AG04449 (cell line): ENCODE measurements at places on chromosomes 13 and 19.

DNA sequence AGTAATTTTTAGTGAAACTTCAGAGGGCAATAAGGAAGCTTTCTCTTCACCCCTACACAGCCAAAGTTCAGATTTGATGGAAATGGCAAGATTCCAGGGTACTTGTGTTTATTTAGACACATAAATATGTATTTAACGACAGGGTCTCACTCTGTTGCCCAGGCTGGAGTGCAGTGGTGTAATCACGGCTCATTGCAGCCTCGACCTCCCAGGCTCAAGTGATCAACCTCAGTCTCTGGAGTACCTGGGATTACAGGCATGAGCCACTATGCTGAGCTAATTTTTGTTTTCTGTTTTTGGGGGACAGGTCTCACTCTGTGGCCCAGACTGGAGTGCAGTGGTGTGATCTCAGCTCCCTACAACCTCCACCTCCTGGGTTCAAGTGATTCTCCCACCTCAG, 2.0 kb upstream of the SYCE2 start:
- no peak for DNase-seq

- no peak for DNase-seq
Observed at GRCh38 chr13:97848886-97849285, 104.6 kb upstream of the IPO5 start.

GRCh38 chr19:1261798-1262622, 7.1 kb upstream of the CIRBP start:
- DNase-seq = no peak

GRCh38 chr13:79121286-79121685, 284.8 kb downstream of the RBM26 start:
- no peak for DNase-seq

DNA sequence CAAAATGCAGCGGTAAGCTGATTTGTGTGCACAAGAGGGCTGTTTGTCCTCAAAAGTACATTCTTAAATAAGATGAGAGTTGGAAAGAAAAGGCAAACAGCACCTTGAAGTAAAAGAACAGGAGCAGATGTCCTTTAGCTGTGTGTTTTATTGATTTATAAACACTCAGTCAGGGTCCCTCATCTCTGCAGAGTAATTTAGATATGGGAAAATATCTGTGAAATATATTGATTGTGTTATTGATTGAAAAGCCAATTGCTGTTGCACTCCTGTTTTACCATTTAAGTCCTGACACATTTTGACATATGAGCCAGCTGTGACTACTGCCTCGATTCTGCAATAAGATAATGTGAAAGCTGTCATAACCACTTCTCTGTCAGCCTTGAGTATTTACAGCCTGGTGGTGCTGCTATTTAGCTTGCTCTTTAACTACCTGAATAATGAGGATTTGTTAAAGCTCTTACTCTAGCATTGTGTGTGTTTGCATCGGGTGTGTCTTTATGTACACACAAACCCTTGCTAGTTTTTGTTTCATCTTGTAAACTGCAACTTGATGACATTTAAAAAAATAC, 550.1 kb downstream of the DACH1 start:
- DNase-seq = no peak

- no peak for DNase-seq
Observed at GRCh38 chr13:99046851-99047250, 69.0 kb upstream of the DOCK9 start.

- DNase-seq = no peak
Observed at GRCh38 chr13:97953376-97953970, at the start of gene IPO5. TSS of gene IPO5 (plus strand) at chr13:97953675. CDS start at chr13:97976697, 23,022 bp downstream.

GRCh38 chr19:4474514-4475022, 2.5 kb downstream of the HDGFL2 start:
- no peak for DNase-seq

DNA sequence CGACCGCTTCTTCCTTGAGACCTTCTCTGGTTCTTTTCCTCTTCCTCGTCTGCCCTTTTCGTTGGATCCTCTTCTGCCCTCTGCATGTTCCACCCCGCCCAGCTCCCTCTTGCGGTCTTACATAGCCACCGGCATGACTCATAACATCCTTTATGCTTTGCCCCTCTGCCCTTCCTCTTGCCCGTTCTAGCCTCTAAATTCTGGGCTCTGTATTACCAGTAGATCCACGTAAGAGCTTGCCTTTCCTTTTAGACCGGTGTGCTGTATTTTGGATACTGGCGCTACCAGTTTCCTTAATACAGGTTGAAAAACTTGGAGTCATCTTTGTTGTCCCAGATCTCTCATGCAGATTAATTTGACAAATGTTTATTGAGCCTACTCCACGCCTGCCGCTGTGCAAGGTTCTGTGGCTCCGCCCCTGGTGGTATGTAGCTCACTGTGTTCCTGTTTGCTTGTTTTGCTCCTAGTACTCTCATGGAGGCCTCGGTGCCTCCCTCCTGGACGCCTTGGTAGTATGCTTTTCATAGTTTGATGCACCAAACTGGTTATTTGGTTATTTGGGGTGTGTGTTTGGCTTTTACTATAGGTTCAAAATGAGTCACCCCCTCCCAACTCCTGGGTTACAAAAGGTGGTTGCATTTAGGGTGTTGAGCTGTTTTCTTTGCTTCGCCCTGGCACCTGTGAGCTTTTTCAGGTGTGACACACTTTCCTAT, 1.7 kb downstream of the GTF3A start:
- no peak for DNase-seq

- DNase-seq = no peak
Observed at GRCh38 chr13:111634410-111634809, 314.0 kb downstream of the TEX29 start.

- DNase-seq = no peak
Observed at GRCh38 chr13:91347996-91348905, 764 bp downstream of the MIR17HG start.

DNA sequence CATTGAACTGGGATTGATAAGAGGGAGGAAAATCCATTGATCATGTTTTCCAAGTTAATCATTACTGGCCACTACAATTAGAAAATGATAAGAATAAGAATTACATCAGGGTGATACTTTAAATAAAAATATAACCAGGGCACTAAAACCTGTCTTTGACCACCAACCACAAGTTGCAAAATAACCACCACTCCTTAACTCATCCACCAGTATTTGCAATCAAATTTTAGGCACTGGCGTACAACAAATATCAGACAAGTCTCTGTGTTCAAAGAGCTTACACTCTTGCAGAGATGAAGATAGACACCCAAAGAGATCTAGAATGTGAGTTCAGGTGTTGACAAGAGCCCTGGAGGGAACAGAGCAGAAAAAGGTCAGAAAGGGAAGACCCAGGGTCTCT, 514 bp downstream of the CEACAM3 start:
- DNase-seq = no peak

- DNase-seq = peak; percentile 10
Observed at GRCh38 chr13:49400755-49401659, 42.9 kb downstream of the CAB39L start.

DNA sequence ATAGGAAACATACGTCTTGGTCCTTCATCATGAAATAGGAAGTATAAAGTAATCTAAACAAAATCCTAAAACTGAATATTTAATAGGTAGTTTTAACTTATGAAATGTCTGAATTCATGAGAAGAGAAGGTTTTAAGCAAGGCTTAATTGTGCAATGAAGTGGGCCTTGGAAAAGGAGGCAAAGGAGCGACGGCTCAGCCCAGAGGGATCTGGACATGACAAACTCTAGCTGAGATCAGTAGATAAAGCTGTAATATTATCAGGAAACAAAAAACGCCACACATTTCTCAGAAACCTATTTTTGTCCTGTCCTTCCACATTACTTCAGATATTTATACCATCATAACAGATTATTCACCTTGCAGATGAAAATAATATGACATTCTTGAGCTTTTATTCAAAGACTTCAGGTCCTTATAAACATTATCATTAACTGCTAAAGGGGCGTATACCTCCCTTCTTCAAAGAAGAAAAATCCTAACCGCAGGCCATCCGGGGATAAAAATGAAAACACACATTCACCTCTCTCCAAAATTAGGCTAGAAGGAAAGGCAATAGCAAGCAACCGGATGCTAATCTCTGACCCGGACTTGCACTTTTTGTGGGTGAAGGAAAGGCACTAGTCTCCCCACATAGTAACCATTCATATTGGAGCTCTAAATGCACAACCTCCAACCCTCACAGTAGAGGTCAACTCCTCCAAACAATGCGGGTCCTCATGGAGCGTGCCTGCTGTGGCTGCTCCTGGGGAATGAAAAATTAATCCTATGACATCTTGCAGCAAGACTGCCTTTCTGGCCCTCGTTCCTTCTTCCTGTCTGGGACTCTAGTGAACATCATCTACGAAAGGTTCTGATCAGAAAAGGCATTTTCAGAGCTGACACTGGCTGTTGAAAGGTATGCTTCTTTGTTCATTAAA, 108.8 kb downstream of the TBC1D4 start:
- DNase-seq = no peak

- DNase-seq = no peak
Observed at GRCh38 chr13:76917095-76917494, 30.9 kb upstream of the KCTD12 start.

- no peak for DNase-seq
Observed at GRCh38 chr19:6116749-6117430, 6.6 kb upstream of the RFX2 start.

- DNase-seq = no peak
Observed at GRCh38 chr19:52391135-52391534, 6.5 kb upstream of the ZNF528 start.

DNA sequence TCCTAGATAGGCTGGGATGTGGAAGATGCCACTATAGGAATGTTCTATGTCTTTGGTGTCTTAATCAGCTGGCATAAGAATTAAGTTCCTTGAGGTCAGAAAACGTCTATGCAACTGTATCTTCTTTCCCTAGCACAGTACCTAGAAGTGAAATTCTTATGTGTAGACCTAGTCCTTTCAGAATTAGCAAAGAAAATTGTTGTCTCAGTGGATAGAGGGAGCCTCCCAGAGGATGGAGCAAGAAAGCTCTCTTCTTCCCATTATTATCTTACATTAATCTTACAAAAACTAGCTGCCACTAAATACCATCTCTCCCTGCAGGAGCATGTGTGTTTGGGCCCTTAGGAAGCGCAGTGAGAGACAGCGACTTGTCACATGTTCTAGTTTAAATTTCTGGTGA, 11.6 kb downstream of the CLDN10 start:
- no peak for DNase-seq

DNA sequence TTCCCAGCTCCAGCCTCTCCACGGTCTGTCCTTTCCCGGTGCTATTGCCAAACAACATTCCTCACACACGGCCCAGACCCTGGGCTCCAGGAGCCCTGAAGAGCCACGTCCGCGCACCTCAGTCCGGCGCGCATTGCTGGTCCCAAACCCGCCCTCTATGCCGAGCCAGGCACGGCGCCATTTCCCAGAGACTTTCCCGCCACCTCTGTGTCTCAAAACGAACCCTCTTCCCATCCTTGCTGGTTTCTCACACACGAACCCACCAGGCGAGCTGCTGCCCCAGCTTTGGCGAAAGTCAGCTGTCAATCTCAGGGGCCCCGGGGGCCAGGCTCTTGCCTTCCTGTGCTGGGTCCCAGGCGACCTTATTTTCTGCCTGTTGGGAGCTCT, 28.0 kb upstream of the F7 start:
- DNase-seq = no peak
